CD4-positive, alpha-beta memory T cell (primary cell): ENCODE measurements at places on chromosomes 11 and 22.

DNA sequence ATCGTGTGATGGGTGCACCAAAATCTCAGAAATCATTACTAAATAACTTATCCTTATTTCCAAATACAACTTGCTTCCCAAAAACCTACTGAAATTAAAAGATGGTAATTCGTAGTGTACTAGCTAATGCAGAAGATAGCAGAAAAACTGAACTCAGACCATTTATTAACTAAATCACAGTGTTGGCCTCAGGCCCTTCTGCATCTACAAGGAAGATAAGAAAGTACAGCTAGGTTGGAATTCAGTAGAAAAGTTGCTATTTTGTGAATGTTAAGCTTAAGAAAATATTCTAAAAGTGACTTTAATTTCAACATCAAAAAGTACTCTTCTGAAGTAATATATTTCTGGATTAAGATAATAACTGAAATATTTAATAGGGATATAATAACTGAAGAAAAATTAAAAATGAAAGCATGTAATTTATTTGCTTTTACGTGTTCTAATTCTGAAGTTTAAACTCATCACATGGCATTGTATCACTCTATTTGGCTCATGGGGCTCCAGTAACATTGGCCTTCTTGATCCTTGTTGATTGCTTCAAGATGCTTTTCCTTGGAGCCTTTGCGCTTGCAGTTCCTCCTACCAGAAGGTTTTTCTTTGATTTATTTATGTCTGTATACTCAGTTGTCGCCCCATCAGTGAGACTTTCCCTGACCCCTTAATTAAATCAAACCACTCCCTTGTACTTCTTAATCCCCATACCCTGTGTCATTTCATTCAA is 847.9 kb upstream of the ANO3 start:
- DNase-seq: no peak

GRCh38 chr22:49797706-49798105 is 30.0 kb downstream of the BRD1 start:
- no peak for DNase-seq

DNA sequence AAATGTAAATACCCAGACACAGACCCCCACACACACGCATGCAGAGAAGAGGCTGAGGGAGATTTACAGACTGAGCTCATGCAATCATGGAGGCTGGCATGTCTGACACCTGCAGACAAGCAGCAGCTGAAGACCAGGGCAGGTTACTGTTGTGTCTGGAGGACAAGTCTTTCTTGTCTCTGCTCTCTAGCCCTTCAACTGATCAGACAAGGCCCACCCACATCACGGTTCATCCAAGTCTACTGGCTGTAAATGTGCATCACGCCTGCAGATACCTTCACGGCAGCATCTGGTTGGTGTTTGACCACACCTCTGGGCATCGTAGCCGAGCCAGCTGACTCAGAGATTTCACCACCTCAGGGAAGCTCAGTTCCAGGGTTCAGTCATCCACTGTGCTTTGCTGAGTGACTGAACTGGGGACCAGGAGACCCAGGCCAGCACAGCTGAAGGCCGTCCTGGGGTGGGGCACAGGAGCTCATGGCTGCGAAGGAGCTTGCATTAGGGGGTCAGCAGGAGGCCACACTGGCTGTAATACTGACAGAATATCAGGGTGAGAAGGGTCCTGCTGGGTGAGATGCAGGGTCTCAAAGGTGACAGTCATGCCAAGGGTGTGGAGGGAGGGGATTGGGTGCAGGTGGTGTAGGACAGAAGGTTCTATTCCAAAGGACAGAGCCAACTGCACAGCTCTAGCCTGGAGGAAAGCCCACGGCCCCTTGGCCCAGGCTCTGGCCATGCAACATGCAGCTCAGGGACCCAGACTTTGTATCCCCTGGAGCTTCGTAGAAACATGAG is 304.9 kb downstream of the BRD1 start:
- no peak for DNase-seq

GRCh38 chr11:100927579-100927978 is 202.0 kb downstream of the PGR start:
- no peak for DNase-seq

DNA sequence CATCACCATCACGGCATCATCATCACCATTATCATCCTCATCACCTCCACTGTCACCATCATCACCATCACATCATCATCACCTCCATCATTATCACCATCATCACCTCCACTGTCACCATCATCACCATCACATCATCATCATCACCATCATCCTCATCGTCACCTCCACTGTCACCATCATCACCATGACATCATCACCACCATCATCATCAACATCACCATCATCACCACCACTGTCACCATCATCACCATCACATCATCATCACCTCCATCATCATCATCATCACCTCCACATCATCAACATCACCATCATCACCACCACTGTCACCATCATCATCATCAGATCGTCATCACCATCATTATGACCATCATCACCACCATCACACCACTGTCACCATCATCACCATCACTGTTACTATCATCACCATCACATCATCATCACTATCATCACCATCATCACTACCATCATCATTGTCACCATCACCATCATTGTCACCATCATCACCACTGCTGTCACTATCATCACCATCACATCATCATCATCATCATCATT is 32.8 kb downstream of the PARVG start:
- no peak for DNase-seq

DNA sequence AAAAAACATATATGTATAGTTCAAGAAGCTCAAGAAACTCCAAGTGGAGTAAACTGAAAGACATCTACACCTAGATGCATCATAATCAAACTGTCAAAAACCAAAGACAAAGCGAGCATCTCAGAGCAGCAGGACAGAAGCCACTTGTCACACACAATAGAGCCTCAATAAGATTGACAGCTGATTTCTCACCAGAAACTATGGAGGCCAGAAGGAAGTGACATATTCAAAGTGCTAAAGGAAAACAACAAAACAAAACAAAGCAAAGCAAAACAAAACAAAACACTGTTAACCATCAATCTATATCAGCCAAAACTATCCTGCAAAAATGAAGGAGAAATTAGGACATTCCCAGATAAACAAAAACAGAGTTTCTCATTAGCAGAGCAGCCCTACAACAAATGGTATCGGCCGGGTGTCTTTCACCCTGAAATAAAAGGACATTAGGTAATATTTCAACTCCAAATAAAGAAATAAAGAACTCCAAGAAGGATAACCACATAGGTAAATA is 65.8 kb upstream of the SEPTIN5 start:
- DNase-seq: no peak

DNA sequence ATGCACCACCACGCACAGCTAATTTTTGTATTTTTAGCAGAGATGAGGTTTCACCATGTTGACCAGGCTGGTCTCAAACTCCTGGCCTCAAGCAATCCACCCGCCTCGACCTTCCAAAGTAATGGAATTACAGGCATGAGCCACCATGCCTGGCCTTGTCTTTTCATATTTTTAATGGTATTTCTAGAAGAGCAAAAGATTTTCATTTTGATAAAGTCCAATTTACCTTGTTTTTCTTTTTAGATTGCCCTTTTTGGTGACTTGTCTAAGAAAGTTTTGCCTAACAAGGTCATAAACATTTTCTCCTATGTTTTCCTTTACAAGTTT is 45.5 kb upstream of the MICAL2 start:
- DNase-seq: no peak

- no peak for DNase-seq
Observed at GRCh38 chr11:100632941-100633452, 54.1 kb upstream of the ARHGAP42 start.

- no peak for DNase-seq
Observed at GRCh38 chr11:79663017-79663416, 222.2 kb upstream of the TENM4 start.

DNA sequence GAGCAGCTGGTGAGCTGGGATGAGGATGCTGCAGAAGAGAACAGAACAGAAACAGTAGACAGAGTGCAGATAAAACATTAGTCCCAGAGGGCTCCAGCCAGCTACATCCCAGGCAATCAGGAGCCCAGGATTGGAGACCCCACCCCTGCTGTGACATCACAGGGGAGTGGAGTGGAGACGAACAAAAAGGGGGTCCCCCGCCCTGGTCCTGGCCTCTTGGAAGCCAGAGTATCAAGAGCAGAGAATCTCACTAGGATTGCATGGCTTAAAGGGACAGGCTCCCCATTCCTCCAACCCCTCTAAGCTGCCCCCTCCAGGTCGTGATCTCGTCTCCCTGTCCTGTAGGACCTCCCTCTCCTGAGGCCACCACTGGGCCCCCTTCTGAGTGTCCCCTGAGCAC is at the start of gene P2RX3:
P2RX3 (plus strand) TSS at position 211 of the 400 bp plus-strand sequence. CDS start 199 bp downstream, outside the sequence.
- no peak for DNase-seq

GRCh38 chr11:121391914-121392313 is 60.2 kb upstream of the SORL1 start:
- no peak for DNase-seq

DNA sequence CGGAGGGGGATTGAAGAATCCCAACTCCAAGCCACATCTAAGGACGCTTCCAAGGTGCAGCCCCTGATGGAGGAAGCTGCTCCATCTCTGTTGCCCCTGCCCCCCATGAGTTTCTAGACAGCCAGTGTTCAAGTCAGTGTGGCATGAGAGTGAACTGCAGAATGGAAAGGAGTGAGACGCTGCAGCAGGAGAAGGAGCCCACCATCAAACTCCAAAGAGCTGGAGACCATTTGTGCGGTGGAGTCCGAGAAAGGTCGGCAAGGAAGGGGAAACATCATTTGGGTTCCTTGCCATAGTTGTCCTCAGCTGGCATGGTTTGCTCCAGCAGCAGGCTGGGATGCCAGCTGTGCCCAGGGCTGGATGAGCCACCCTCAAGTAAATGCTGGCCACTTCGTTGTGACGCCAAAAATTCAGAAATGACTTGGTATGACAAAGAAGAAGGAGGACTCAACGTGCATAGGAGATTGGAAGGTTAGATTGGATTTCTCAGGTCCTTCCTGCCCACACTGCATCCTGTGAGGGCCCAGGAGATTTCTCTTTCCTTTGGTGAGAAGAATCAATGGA is 16.4 kb downstream of the APOL2 start:
- DNase-seq: no peak

GRCh38 chr11:131300439-131300717 is 70.0 kb upstream of the NTM start:
- no peak for DNase-seq

DNA sequence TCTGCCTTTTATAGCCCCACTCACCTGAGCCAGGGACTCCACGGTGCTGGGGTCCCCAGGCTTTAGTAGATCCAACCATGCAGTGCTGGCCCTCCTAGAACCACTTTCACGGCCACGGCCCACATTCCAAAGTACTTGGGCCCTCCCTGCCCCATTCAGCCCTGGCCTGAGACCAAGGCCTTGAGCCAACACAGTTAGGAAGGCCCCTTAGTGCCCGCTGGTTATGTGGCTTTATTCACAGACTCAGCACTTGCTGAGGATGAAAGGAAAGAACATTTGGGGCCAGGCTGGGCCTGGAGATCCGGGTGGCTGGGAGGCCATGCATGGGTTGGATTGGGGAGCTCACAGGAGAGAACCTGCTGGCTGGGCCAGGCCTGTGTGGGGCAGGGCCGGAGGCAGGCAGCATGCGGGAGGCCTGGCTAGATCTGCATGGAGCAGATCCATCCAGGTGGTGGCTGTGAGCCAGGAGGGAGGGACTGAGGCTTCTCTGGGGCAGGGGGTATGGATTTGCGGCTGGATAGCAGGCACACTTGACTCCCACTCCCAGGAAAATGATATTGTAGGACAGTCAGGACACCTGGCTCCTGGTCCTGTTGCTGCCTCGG is 12.6 kb downstream of the CHRM1 start:
- no peak for DNase-seq

DNA sequence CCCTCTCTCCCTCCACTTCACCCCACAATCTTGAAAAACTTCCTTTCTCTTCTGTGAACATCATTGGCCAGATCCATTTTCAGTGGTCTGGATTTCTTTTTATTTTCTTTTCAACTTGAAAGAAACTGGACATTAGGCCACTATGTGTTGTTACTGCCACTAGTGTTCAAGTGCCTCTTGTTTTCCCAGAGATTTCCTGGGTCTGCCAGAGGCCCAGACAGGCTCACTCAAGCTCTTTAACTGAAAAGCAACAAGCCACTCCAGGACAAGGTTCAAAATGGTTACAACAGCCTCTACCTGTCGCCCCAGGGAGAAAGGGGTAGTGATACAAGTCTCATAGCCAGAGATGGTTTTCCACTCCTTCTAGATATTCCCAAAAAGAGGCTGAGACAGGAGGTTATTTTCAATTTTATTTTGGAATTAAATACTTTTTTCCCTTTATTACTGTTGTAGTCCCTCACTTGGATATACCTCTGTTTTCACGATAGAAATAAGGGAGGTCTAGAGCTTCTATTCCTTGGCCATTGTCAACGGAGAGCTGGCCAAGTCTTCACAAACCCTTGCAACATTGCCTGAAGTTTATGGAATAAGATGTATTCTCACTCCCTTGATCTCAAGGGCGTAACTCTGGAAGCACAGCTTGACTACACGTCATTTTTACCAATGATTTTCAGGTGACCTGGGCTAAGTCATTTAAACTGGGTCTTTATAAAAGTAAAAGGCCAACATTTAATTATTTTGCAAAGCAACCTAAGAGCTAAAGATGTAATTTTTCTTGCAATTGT is 92.3 kb downstream of the CD44 start:
- DNase-seq: no peak

DNA sequence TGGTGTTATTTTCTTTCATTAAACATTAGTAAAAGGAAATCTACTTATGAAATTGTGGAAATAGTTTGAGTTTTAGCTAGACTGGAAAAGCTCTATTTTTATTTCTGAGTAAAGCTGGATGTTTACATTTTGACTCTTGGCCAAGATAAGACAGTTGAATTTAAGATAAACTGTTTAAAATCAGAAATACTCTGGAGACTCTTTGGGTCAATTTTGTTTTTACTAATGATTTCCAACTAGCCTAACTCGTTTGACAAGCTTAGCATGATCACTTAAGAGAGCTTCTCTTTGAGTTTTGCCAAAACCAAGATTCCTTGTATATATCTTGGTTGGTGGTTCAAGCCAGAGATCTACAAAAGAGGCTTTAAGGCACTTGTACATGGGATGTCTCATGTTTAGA is 724.8 kb upstream of the LUZP2 start:
- no peak for DNase-seq

GRCh38 chr22:23187871-23188700 is 7.8 kb downstream of the BCR start:
- DNase-seq: no peak

DNA sequence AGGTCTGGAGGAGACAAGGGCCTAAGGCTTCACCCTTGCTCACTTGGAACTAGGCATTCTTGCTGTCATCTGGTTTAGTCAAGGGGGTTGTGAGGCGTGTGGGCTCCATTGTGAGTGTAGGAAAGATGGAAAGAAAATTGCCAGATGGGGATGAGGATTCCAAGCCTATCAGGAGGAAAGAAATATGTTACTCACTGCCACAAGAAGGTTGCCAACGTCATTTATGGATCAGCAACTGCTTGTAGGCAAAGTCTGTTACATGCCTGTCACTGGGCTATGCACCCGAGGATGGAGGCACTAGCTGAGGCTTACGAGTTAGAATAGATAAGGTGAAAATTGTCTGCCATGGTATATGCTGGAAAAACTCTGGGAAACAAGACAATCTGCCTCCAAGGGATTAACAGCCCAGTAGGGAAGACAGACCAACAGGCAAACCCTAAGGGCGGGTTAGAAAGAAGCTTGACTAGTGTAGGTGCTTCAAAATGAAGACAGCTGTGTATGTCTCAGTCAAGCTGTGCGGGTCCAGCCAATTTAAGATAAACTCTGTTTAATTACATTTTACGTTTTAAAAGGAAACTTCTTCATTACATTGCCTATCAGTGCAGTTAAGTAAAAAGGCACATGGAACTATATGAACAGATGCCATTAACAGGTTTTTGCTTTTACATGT is 47.4 kb downstream of the SNX19 start:
- no peak for DNase-seq

- DNase-seq: no peak
Observed at GRCh38 chr11:61745781-61746441, 6.5 kb upstream of the MYRF start.
